IMR-90 (cell line): ENCODE measurements at places on chromosomes 1 and 21. TPM values are rescaled to one million over a fixed set of nuclear protein-coding genes. Genes with fewer than 3 reads are reported as not detected.

AIM2 gene
- not detected in 2 replicates for total RNA-seq

GRCh38 chr1:9922342-9922741, 12.3 kb upstream of the CTNNBIP1 start:
- H3K4me1 ChIP-seq, result no peaks in the 10 kb centered on the region
- no peak overlapping the region for H3K4me3 ChIP-seq
- DNase-seq, result no peak
- H3K27me3 ChIP-seq, result no peaks in the 10 kb centered on the region
- no peaks in the 10 kb centered on the region for H3K36me3 ChIP-seq

GPR161 gene
- total RNA-seq, result 11.1 and 13.3 TPM in 2 replicates

GRCh38 chr1:27990920-27991537, 31.3 kb downstream of the XKR8 start:
- no peak overlapping the region for H3K4me3 ChIP-seq
- DNase-seq, result peak; percentile 66
- no peaks in the 10 kb centered on the region for H3K27me3 ChIP-seq
- no peak overlapping the region for H3K27ac ChIP-seq
- no peaks in the 10 kb centered on the region for H3K4me1 ChIP-seq

DNA sequence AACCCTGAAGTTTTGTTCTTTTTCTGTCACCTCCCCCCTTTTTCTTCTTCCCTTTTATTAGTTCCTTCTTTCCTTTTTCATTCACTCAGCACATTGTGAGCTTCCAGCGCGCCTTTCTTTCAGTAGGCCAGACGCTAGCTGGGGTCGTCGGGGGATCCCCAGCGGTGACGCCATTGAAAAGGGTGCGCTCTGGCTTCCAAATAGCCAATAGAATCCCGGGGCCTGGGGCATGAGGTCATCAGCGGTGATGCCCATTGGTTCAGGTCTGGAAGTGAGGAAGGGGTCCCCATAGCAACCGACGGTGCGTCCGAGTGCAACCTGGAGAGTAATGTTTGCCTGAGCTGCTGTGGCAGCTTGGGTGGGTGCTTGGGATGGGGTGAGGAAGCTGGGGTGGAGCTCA, 6.9 kb upstream of the EFNA3 start:
- H3K4me3 ChIP-seq, result no peak overlapping the region
- DNase-seq, result no peak
- peaks cover 17% of the 10 kb centered on the region; the same call in 1 of the 2 replicates for H3K36me3 ChIP-seq
- peaks cover 5% of the 10 kb centered on the region; the same call in 1 of the 2 replicates for H3K4me1 ChIP-seq
- peaks cover 23% of the 10 kb centered on the region for H3K27me3 ChIP-seq

ADGRL4 gene
- total RNA-seq, result 3.2 and 8.6 TPM in 2 replicates

- H3K4me1 ChIP-seq, result peaks cover 8% of the 10 kb centered on the region
- no peaks in the 10 kb centered on the region for H3K27me3 ChIP-seq
- H3K27ac ChIP-seq, result no peak overlapping the region
- peak; percentile 30 for DNase-seq
Observed at GRCh38 chr21:35855484-35855883, 204.8 kb downstream of the SETD4 start.

DNA sequence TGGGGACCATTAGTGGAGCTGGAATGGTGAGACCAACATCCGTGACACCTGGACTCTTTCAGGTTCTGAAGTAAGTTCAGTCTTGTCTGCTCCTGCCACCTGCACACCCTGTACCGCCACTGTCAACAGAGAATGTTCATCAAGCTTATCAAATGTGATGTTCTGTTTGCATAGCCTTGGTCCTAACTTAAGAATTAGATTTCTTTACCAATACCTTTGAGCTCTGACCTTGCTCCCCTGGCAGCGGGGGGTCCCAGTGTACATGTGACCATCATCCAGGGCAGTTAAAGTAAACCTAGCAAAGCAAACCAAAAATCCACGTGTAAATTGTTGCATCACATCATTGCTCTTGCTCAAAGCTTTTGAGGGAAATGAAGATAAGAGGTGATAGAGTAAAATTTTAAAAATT, 14.5 kb downstream of the SLC25A33 start:
- peaks cover 7% of the 10 kb centered on the region for H3K36me3 ChIP-seq
- H3K27ac ChIP-seq, result no peak overlapping the region
- no peaks in the 10 kb centered on the region for H3K4me1 ChIP-seq
- H3K27me3 ChIP-seq, result no peaks in the 10 kb centered on the region

DNA sequence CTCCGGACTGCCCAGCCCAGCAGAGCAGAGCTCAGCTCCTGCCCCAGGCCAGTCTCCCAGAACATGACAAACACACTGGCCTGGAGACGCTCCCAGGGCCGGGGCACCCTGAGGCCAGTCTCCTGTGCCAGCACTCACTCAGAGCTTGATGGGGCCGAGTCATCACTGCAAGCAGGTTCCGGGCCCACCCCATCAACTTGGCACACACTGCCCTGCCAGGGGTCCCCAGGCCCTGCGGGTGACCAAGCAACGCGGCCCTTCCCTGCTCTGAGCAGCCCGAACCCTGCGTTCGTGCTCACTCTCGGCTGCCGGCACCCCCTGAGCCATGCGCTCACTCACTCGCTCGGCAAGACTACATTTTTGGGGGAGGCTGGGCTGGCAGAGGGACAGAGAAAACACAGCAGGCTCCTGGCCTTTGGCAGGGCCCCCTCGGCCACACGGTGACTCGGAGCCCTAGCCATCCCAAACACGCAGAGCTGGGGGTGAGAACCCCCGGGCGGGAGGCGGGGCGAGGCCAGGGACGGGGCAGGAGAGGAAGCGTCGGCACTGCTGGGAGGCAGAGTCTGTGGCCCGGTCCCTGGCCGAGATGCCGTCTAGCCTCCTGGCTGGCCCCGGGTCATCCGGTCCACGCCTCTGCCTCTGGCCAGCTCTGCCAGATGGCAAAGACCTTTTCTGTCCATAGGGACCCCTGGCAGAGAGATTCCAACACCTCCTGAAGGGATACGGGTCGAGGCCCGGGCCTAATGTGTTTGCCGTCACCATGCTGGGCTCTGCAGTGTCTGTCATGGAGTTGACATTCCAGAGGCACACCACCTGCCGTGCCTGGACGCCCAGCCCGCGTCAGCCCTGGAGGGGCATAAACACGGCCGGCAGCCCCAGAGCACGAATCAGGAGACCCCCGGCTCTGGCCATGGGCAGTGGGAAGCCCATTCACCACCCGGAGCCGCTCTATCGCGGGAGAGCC, 68.0 kb downstream of the MEGF6 start:
- DNase-seq, result peak; percentile 92
- no peaks in the 10 kb centered on the region for H3K36me3 ChIP-seq
- H3K27ac ChIP-seq, result peak overlapping the region; percentile 96

DNA sequence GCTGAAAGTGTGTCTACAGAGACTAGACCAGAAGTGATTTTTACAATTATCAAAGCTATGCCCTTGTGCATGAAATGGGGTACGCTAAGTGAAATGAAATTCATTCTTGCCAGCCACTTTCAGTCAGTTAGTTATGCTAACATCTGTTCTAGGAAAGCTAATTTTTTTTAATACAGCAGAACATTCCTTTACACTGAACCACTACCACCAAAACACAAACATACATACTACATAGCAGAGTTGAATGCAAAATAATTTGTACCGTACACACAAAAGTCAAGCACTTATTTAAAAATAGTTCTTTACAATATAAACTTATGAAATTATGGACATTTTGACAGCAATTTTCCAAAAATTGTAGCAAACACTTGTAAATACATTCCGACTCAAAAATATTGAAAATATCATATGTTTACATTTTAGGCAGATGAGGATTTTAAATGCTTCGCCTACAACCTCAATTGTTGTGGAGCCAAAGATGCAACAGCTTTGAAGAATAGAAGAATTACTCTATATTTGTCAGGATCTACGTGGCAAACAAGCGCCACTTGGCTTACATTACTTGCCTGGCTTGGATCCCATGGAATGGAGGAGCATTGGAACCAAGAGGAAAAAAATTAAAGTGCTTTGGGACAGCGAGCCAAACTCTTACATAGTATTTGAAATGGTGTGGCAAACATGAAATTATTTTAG, 30.6 kb downstream of the WLS start:
- no peak overlapping the region for H3K4me3 ChIP-seq
- H3K4me1 ChIP-seq, result peaks cover 20% of the 10 kb centered on the region
- peaks cover 1% of the 10 kb centered on the region; the same call in 1 of the 2 replicates for H3K36me3 ChIP-seq
- peak overlapping the region; percentile 42; the same call in 1 of the 2 replicates for H3K27ac ChIP-seq
- peak; percentile 63 for DNase-seq

DNA sequence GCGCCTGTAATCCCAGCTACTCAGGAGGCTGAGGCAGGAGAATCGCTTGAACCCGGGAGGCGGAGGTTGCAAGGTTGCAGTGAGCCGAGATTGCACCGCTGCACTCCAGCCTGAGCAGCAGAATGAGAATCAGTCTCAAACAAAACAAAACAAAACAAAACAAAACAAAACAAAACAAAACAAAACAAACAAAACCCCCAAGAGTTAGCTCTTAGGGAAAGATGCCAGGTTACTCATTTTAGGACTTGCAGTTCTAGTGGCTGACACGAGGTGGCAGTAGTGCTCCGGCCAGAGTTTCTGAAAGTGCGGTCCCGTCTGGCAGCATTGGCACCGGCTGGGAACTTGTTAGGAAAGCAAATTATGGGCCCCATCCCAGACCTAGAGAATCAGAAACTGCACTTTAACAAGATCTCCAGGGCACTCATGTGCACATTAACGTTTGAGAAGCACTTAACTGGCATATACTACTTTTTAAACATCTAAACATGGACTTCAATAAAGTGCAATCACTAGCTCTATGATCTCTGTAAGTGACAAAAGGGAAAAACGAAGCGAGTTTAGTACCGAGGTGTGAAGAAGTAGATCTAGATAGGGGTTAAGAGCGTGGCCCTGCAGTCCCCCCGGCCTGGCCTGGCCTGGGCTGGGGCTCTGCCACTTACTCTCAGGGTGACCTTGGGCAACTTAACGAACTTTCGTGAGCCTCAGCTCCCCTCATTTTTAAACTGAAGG, 41.9 kb upstream of the TNFRSF1B start:
- DNase-seq, result peak; percentile 65
- H3K4me3 ChIP-seq, result no peak overlapping the region
- H3K27ac ChIP-seq, result no peak overlapping the region

GRCh38 chr1:68384321-68384813, 65.4 kb downstream of the RPE65 start:
- DNase-seq, result peak; percentile 100
- no peaks in the 10 kb centered on the region for H3K36me3 ChIP-seq
- peak overlapping the region; percentile 68 for H3K27ac ChIP-seq
- no peak overlapping the region for H3K4me3 ChIP-seq

DNA sequence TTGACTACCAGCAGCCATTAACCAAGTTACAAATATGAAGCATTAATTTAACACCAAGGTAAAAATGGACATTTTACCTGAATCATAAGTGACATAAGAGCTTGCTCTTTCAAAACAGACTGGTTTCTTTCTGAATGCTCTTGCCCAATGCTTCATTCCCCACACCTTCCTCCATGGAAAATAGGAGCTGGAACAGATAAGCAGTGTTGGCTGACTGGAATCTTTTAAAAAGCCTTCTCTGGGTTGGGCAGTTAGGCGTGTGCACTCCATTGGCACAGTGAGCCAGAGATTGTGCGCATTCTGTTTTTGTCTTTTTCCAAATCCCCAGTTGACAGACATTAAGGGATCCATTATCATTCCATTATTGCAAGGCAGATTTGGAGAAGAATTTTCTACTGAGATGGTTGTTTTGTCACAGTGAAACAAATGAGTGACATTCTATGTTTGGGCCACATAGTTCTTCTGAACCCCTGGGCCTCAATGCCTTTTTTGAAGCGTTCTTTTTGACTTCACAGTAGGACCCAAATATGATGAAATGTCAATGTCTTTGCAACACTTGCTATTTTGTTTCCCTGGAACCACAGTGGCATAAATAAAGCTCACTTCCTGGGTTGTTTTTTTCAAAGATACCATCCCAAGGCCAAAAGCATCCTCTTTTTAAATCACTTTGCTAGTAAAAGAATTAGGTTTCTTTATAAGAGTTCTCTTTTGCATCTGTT, 32.3 kb downstream of the LRRC8B start:
- H3K4me1 ChIP-seq, result no peaks in the 10 kb centered on the region
- no peaks in the 10 kb centered on the region for H3K36me3 ChIP-seq
- no peak overlapping the region for H3K4me3 ChIP-seq
- DNase-seq, result no peak

DNA sequence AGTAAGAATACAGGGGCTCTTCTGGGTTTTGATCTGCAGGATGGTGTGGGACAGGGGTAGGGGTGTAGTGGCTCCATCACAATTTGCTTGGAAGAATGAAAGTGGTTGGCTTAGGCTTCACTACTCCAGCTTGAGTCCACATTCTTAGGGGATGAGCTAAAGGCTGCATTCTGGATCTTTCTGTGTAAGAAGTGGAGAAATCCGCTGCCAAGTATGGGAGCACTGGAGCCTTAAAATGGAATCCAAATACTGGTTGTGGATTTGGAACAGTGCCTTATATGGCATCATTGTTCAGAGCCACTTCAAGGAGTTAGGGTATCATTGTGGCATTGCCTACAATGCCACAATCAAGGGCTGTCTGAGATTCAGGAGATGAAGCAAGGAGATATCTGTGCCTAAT, 187.1 kb downstream of the LMO4 start:
- peak; percentile 65 for DNase-seq
- no peaks in the 10 kb centered on the region; the same call in 1 of the 2 replicates for H3K27me3 ChIP-seq
- H3K4me3 ChIP-seq, result no peak overlapping the region
- peaks cover 9% of the 10 kb centered on the region for H3K4me1 ChIP-seq

GRCh38 chr1:200907611-200908097, 13.0 kb downstream of the INAVA start:
- no peaks in the 10 kb centered on the region for H3K36me3 ChIP-seq
- no peak overlapping the region for H3K27ac ChIP-seq
- no peaks in the 10 kb centered on the region for H3K4me1 ChIP-seq
- peaks cover 26% of the 10 kb centered on the region for H3K27me3 ChIP-seq
- H3K4me3 ChIP-seq, result no peak overlapping the region

RGS16 gene
- total RNA-seq, result 0.18 and 0.28 TPM in 2 replicates

GRCh38 chr1:203440771-203441170, 34.8 kb upstream of the PRELP start:
- H3K36me3 ChIP-seq, result no peaks in the 10 kb centered on the region
- no peak overlapping the region for H3K27ac ChIP-seq
- peaks cover 24% of the 10 kb centered on the region for H3K27me3 ChIP-seq
- no peak overlapping the region for H3K4me3 ChIP-seq
- peaks cover 7% of the 10 kb centered on the region; the same call in 1 of the 2 replicates for H3K4me1 ChIP-seq

TRAF5 gene
- total RNA-seq, result 10.0 and 13.1 TPM in 2 replicates

YY1AP1 gene
- total RNA-seq, result 26.4 and 31.5 TPM in 2 replicates

PGLYRP3 gene
- total RNA-seq, result not detected in 2 replicates

DNA sequence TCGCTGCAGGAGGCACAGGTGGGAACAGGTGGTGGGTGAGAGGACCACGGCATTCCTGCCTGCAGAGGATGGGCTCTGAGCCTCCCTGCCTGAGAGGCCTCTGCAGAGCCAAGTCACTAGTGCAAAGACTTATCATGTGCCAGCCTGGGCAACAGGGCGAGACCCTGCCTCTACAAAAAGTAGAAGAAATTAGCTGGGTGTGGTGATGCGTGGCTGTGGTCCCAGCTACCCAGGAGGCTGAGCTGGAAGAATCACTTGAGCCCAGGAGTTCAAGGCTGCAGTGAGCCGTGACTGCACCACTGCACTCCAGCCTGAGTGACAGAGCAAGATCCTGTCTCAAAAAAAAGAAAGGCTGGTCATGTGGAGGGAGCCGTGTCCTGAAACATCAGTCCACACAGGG, 46.4 kb downstream of the PKNOX1 start:
- peaks cover 8% of the 10 kb centered on the region for H3K4me1 ChIP-seq
- no peaks in the 10 kb centered on the region for H3K27me3 ChIP-seq
- H3K4me3 ChIP-seq, result no peak overlapping the region
- no peak for DNase-seq
